Lung (tissue), 17 donors: ENCODE measurements at places on chromosomes 11 and 22. TPM values are rescaled to one million over a fixed set of nuclear protein-coding genes. Genes with fewer than 3 reads are reported as not detected.

Gene TYMP
- total RNA-seq: 52.7 TPM

Gene PANX2
- 1.00 TPM for total RNA-seq

Gene SCYL1
- total RNA-seq: 54.3 TPM

Gene TMEM45B
- 20.5 TPM for total RNA-seq

Gene OR52N4
- 0.26 TPM for total RNA-seq

Gene MMP13
- 0.09 TPM for total RNA-seq

Gene C11orf68
- total RNA-seq: 17.9 TPM

Gene PATE3
- total RNA-seq: not detected

Gene KRTAP5-2
- total RNA-seq: not detected

DNA sequence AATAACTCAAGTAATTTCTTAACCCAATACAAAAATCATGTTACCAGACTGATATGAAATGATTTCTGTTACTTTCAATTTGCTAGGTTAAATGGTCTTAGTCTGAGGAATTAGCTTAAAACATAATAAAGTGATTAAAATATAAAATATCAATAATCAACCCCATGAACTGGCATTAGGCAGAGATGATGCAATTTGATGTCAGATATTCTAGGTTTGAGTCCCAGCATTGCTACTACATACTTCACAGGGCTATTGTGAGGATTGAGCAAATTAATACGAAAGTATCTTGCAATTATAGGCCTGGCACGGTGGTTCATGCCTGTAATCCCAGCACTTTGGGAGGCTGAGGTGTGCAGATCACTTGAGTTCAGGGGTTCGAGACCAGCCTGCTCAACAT, 66.5 kb downstream of the PICALM start:
- H3K36me3 ChIP-seq: peaks cover 31% of the 10 kb centered on the region
- H3K27ac ChIP-seq: no peak overlapping the region
- H3K27me3 ChIP-seq: no peaks in the 10 kb centered on the region
- DNase-seq: no peak
- H3K4me3 ChIP-seq: no peak overlapping the region

GRCh38 chr11:2190657-2191471, 19.2 kb upstream of the TH start:
- peaks cover 5% of the 10 kb centered on the region for H3K4me1 ChIP-seq
- H3K27ac ChIP-seq: no peak overlapping the region
- H3K4me3 ChIP-seq: no peak overlapping the region
- no peak for DNase-seq

DNA sequence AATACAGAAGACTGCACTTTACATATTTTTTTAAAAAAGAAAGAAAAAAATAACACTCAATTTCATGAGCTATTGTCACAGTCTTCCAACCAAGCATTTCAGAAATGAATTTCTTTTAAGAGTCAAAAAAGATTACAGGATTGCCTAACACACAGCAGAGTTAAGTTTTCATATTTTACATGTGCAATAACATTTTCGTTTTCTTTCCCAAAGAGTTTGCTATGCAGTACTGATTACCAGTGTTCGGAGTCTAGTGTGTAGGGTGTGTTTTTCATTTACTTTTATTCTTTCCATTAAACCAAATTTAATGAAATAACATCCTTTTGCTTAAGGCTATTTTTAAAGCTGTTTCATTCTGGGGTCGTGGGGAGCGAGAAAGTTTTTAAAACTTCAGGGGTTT, 53.2 kb downstream of the MN1 start:
- no peak overlapping the region for H3K4me3 ChIP-seq
- no peaks in the 10 kb centered on the region for H3K27me3 ChIP-seq
- no peak overlapping the region for H3K27ac ChIP-seq
- peaks cover 15% of the 10 kb centered on the region for H3K4me1 ChIP-seq
- DNase-seq: no peak
- no peaks in the 10 kb centered on the region for H3K36me3 ChIP-seq

DNA sequence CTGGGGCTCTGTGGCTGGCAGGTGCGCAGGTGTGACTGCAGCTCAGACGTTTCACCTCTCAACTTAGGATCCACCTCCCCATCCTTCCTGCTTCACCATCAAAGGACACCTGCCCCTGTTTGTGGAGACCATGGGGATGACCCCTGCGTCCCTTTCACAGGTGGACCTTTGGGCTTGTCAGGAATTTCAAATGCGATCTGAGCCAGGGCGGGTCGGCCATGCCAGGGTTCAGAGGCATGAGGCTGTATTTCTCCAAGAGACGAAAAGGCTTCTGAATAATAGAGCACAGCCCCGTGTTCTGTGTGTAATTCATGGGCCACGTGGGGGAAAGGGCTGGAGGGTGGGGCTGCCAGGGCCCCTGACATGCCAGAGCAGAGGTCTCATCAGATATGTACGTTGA, 668.0 kb downstream of the BRD1 start:
- H3K4me3 ChIP-seq: no peak overlapping the region
- no peaks in the 10 kb centered on the region for H3K27me3 ChIP-seq
- no peak overlapping the region for H3K27ac ChIP-seq

DNA sequence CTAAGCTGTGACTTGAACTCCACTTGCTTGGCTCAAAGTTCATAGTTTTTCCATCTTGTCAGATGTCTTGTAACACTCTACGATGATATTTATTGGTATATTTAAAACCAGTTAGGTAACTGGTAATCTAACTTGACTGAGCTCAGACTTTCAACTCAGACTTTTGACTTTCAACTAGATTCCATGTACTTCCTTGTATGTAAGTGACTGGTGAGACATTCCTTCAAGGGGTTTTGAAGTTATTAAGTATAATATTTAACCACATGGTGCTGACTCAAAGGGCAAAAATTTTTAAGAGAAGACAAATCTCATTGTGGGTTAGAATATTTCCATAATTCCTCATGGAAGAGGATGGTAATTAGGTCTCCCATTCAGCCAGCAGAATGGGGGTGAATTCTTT, 631.3 kb upstream of the ANO5 start:
- peak; percentile 1 for DNase-seq
- H3K27me3 ChIP-seq: no peaks in the 10 kb centered on the region
- no peak overlapping the region for H3K27ac ChIP-seq
- no peaks in the 10 kb centered on the region for H3K4me1 ChIP-seq
- H3K36me3 ChIP-seq: no peaks in the 10 kb centered on the region

DNA sequence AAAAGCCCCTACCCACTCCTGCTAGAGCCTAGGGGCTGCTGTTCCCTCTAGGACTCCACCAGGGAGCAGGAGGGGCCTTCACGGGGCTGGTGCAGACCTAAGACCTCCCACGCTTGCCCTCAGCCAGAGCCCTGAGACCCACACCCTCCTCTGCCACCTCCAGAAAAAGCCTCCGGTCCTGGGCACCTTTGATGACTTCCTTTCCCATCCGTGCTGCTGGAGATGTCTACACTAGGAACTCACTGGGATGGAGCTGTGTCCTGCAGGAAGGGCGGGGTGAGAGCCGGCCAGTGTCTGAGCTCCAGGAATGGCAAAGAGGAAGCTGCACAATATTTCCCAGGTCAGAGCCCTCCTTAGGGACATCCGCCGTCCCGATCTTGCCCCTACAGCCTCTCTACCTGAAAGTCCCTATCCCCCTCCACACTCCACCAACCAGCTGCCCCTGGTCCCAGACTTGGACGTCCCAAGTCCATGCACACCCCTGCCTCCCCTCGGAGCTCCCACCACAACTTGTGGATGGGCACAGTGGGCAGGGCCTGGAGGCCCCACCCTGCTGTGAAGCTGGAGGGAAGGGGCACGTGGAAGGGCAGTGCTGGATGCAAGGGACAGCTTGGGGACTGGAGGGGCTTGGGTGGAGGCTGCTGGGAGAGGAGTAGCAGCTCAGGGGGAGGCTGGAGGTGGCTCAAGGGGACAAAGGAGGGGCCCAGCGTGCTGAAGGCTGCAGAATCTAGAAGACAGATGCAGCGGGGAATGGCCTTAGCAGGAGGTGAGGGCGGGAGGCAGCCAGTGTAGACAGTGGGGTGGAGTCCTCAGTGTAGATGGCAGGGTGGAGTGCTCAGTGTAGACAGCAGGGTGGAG, 13.5 kb upstream of the LRP5 start:
- no peaks in the 10 kb centered on the region for H3K27me3 ChIP-seq
- no peaks in the 10 kb centered on the region for H3K36me3 ChIP-seq
- no peak for DNase-seq
- peaks cover 4% of the 10 kb centered on the region for H3K4me1 ChIP-seq
- no peak overlapping the region for H3K4me3 ChIP-seq

GRCh38 chr11:47723041-47723440, 7.9 kb upstream of the AGBL2 start:
- DNase-seq: no peak
- H3K27me3 ChIP-seq: no peaks in the 10 kb centered on the region
- no peak overlapping the region for H3K4me3 ChIP-seq
- no peak overlapping the region for H3K27ac ChIP-seq
- no peaks in the 10 kb centered on the region for H3K4me1 ChIP-seq
- peaks cover 35% of the 10 kb centered on the region for H3K36me3 ChIP-seq

GRCh38 chr11:15770798-15771414, 585.4 kb downstream of the SOX6 start:
- no peak overlapping the region for H3K4me3 ChIP-seq
- H3K27ac ChIP-seq: no peak overlapping the region
- peaks cover 32% of the 10 kb centered on the region for H3K4me1 ChIP-seq
- DNase-seq: peak; percentile 34

DNA sequence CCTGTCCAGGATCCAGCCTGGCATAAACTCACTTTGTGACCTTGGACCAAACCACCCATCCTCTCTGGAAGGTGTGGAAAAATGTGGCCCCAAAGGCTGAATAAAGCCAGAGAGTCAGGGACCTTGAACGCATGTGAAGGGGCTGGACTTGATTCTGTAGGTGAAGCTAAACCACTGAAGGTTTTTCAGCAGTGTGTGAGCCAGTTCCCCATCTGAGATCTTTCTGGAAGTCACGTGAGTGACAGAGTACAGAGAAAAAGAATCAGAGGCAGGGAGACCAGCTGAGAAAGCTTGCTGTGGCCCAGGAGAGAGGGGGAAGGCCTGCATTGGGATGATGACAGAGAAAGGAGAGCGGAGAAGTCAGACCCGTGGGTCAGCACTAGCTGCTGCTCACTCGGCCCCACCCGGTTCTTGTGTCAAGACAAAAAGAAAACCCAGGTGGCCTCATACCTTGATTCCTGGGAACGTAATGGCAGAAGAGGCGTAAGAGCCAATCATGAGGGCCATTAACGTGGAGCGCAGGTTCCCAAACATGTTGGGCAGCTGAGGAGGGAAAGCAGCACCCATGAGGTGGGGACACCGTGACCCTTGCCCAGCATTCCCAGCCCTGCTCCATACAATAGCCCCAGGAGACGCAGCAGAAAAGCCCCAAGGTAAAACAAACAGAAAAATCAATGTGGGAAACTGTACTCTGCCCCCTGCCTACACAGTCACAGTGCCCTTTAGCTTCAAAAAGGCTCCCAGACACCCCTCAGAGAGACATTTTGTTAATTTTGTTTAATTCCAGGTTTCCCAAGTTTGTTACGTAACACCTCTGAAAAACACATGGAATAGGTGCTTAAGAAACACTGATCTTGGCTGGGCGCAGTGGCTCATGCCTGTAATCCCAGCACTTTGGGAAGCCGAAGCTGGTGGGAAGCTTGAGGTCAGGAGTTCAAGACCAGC, 17.9 kb downstream of the SLC43A1 start:
- H3K27me3 ChIP-seq: no peaks in the 10 kb centered on the region
- H3K4me3 ChIP-seq: no peak overlapping the region
- peaks cover 3% of the 10 kb centered on the region for H3K36me3 ChIP-seq
- no peak for DNase-seq

- H3K27me3 ChIP-seq: no peaks in the 10 kb centered on the region
- no peak for DNase-seq
- H3K27ac ChIP-seq: no peak overlapping the region
- no peaks in the 10 kb centered on the region for H3K36me3 ChIP-seq
- no peak overlapping the region for H3K4me3 ChIP-seq
These were observed 403.7 kb upstream of the SYN3 start for GRCh38 chr22:33461698-33462434.

DNA sequence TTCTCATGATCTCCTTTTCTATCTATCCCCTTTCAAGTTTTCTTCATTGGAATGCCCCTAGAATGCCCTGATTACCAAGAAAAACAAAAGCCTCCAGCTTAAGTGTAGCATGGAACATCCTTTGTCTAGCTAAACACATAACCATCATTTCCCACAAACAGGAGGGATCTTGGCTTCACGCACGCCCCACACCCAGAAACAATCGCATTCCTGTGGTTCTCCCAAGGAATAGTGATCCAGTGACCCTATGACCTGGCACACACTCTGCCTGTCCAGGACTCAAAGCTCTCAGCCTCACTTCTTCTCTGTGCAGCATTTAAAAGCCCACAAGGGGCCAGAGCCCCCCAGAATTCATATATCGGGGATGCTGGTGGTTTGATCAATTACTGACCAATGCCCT, 9.3 kb upstream of the POU2AF1 start:
- H3K27ac ChIP-seq: no peak overlapping the region
- H3K4me1 ChIP-seq: no peaks in the 10 kb centered on the region
- DNase-seq: no peak
- H3K27me3 ChIP-seq: no peaks in the 10 kb centered on the region
- no peak overlapping the region for H3K4me3 ChIP-seq

GRCh38 chr11:19589567-19590260, 122.9 kb upstream of the NAV2 start:
- no peaks in the 10 kb centered on the region for H3K27me3 ChIP-seq
- no peaks in the 10 kb centered on the region for H3K36me3 ChIP-seq
- no peak overlapping the region for H3K4me3 ChIP-seq
- H3K4me1 ChIP-seq: no peaks in the 10 kb centered on the region

GRCh38 chr11:121551463-121551862, 98.7 kb upstream of the SORL1-AS1 start:
- no peak overlapping the region for H3K4me3 ChIP-seq
- no peaks in the 10 kb centered on the region for H3K27me3 ChIP-seq
- no peak overlapping the region for H3K27ac ChIP-seq
- no peak for DNase-seq
- no peaks in the 10 kb centered on the region for H3K4me1 ChIP-seq

- no peak overlapping the region for H3K27ac ChIP-seq
- peak; percentile 75 for DNase-seq
- H3K4me1 ChIP-seq: no peaks in the 10 kb centered on the region
- H3K27me3 ChIP-seq: peaks cover 6% of the 10 kb centered on the region
These were observed 44.5 kb downstream of the ZNF280B start for GRCh38 chr22:22463855-22464540.

DNA sequence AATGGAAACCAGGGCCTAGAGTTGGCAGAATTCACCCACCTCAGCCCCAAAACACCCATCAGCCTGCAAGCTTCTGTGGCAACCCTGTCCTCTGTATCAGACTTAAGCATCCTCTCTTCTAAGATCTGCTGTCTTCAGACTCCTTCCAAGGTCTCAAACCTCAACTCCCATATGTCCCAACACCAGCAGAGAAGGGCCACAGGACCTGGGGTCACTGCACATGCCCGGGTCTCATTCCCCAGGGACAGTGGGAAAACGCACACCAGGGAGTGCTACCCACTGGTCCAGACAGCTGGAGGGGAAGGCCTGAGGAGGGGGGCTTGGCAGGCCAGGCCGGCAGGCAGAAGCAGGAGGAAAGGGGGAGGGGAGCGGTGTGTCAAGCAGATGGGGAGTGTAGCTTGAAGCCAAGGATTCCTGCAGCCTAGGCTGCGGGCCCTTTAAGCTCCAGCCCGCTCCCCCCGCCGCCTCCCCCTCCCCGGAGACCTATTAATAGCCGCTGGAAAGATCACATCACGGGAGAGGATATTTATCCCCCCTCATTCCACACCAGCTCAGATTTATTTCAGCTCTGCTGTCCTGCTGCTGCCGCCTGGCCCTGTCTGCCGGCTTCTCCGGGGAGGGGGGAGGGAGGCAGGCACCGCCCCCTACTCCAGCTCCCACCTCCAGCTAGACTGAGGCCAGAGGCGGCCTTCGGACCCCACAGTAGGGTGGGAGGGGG, 16.7 kb downstream of the BCL9L start:
- peak; percentile 99 for DNase-seq
- peaks cover 16% of the 10 kb centered on the region for H3K4me1 ChIP-seq
- H3K27me3 ChIP-seq: no peaks in the 10 kb centered on the region
- H3K27ac ChIP-seq: peak overlapping the region; percentile 95
- peak overlapping the region; percentile 41 for H3K4me3 ChIP-seq
